ENCODE measurements at places on chromosomes 4 and X. TPM values are rescaled to one million over a fixed set of nuclear protein-coding genes. Genes with fewer than 3 reads are reported as not detected.
A peak's percentile ranks its signal among the peaks of the same experiment; 100 is the strongest.

Gene NUP62CL
- 2.5 TPM for total RNA-seq

DNA sequence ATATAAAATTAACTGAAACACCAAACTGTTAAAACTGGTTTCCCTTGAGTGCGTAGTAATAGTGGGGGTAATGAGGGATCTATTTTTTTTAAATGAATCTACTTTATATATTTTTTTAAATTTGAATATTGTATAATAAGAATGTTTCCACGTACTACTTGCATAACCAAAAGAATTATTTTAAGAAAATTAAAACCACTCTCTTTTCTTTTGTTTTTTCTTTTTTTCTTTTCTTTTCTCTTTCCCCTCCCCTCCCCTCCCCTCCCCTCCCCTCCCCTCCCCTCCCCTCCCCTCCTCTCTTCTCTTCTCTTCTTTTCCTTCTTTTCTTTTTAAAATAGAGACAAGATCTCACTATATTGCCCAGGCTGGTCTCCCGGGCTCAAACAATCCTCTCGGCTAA, 166.9 kb upstream of the MID1 start:
- DNase-seq, result no peak

DNA sequence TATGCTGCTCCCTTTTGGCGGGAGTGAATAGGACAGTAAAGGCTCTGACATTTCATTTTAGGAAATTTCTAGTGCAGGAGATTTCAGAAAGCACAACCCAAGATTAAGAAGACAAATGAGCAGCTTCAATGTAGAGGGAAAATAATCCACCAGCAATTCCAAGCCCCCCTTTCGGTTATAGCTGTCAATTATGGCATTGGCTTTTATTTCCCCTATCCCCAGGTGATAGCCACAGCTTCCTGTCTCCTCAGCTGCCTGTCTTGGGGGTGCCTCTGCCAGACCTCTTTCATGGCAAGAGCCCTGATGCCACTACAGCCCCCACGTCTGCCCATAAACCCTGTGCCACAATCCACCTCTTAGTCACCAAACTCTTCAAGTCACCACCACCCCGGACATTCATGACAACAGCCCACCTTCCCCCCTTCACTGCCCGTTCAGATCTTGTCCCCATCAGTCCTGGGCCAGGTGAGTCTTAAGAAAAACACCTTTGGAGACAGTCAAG, 48.4 kb upstream of the CLNK start:
- no peak for DNase-seq

Gene PPM1K
- total RNA-seq, result 101 TPM

DNA sequence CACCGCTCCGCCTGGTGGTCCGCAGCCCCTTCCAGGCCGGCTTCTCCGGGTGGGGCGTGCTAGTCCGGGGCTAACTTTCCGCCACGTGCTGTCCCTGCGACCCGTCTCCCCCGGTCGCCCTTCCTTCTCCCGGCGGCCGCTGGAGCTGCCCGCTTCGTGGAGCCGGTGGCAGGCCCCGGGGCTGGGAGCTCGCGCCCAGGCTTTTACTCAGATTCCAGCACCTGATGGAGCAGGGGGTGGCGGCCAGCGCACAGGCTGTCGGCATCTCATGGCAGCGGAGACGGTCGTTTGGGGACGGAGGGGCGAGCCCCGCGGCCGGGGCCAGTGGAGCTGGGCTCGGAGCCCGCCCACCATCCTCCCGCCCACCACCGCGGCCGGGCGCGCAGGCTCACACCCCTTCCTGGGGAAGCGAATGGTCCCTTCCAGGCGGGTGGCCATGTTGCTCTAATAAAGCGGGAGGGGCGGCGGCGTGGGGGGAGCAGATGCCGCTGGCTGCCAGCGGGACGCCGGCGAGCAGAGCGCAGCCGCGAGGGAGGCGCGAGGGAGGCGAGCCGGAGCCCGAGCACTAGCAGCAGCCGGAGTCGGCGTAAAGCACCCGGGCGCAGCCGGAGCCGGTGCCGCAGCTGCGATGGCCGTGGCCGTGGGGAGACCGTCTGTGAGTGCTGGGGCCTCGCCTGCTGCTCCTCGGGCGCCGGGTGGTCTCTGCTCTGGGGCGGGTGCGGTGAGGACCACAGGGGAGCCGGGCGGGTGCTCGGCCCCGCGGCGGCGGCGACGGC, at the start of gene SEPTIN11:
Gene SEPTIN11 (plus strand): TSS at position 477 of the 776 bp plus-strand sequence. CDS start 152 bp downstream, at position 629.
- DNase-seq, result peak; percentile 77

GRCh38 chrX:16593801-16594200, 56.2 kb upstream of the S100G start:
- DNase-seq, result no peak

- no peak for DNase-seq
Measured at GRCh38 chr4:168883513-168883912, 126.5 kb downstream of the CBR4 start.

- no peak for DNase-seq
Measured at GRCh38 chr4:142348613-142349021, 497.5 kb downstream of the INPP4B start.

DNA sequence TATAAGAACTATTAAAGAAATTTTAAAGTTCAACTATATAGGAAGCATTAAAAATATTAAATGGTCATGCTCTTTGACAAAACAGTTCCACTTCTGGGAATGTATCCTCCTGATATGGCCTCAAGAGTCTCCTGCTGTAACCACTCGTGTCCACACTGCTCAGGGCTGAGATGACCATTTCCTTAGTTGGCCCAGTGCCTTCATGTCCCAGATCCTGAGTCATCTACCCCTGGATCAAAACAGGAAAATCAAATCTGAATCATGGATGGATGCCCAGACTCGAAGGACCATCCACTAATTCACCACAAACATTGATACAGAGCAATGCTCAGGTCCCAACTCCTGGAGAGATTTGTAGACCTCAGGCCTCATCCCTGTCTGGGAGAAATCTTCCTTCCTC, 44.7 kb downstream of the GPRASP3 start:
- no peak for DNase-seq

GRCh38 chrX:119757979-119758730, at the start of gene SOWAHD:
TSS of gene SOWAHD (plus strand) at chrX:119758588. CDS start at chrX:119758668, 80 bp downstream.
- peak; percentile 33 for DNase-seq

DNA sequence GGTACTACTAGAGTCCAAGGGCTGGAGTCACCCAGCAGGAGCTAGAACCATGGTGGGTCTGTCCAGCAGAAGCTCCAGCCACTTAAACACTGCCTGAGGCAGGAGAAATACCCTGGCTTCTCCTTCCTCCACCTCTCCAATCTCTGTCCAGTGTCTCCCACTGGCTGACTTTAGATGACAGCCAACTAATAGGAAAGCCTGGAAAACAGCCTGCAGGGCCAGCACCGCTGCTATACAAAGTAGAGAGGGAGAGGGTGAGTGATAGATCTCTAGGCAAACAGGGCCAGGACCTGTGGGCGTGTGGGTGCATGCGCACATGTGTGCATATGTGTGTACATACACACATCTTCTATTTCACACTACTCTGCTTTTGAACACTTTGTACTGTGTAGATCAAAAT, 56.5 kb upstream of the ATP8A1 start:
- no peak for DNase-seq

Gene FRG2
- not detected for total RNA-seq

- DNase-seq, result no peak
Measured at GRCh38 chr4:84952004-84952403, 14.5 kb downstream of the WDFY3 start.

- no peak for DNase-seq
Measured at GRCh38 chr4:3010577-3010976, 47.2 kb downstream of the GRK4 start.

Gene HTN3
- total RNA-seq, result not detected

- DNase-seq, result no peak
Measured at GRCh38 chr4:22190855-22191254, 242.3 kb upstream of the KCNIP4 start.

Gene ZNF157
- total RNA-seq, result 0.18 TPM

- DNase-seq, result no peak
Measured at GRCh38 chrX:14028473-14028872, 1.2 kb downstream of the GEMIN8 start.

DNA sequence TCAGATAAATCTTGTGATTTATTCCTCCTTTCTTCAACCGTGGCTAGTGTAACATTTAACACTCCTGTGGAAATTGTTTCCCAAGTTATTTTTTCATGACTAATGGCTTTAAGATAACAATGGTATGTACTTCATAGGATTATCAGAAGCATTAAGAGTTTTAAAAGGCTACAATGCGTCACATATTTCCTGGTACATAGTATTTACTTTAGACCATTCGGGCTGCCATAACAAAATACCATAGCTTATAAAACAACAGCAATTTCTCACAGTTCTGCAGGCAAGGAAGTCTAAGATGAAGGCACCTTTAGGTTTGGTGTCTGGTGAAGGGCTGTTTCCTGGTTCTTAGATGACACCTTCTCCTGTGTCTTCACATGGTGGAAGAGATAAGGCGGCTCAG, 158.6 kb downstream of the PAPSS1 start:
- no peak for DNase-seq

GRCh38 chr4:184282251-184282713, 64.6 kb upstream of the ENPP6 start:
- DNase-seq, result peak; percentile 70

GRCh38 chr4:90994851-90995574, 867.8 kb downstream of the CCSER1 start:
- no peak for DNase-seq

Gene DRD5
- not detected for total RNA-seq

DNA sequence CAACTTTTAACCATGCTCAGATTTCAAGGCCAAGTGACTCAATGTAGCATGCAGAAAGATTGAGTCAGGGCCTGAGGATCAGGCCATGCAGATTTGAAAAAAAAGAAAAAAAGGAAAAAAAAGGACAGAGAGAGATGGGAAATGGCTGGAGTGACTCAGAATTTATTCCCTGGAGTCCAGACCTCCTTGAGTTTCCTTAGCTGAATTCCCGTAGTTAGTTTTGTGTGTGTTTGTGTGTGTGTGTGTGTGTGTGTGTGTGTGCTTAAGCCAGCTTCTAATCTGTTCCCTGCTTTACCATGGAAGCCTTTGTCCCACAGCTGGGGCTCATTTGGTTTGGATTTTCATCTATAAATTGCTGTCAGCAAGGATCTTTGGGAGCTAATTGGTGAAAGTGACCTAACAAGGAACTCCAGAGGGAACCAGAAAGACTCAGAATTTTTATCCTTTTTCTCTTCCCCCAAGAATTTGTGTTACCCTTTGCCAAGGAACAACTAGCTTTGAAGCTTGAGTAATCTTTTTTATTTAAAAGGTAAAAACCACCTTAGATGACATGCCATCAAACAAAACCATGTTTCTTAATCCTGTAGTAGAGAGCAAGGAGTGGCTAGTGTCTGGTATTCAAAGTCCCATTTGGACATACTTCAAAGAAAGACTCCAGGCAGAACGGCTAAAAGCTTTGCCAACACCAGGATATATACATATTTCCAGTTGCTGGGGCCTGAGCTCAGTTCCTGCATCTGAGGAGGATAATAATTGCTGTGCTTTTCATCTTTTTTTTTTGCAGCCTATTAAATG, 109.0 kb upstream of the DDIT4L start:
- no peak for DNase-seq

Gene GAGE2A
- total RNA-seq, result not detected

- DNase-seq, result no peak
Measured at GRCh38 chr4:134024251-134024650, 177.3 kb downstream of the PABPC4L start.

DNA sequence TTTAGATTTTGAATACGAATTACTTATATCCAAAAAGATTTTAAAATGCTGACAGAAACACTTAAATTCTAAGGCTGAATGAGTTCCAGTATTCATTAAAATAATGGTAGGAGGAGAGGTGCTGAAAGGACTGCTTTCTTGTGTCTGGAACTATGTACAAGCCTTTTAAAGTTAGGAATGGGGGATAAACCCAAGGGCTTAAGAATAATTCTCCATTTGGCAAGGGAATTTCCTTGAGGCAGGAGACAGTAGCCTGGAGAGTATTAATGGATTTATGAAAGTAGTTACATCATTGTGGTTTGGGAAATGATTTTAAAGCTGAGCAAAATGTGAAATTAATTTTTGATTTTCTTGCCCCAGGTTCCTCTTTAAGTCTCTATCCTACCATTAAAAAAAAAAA, 266.5 kb upstream of the KCNIP4 start:
- no peak for DNase-seq

Gene TRIM75
- not detected for total RNA-seq

GRCh38 chr4:173046818-173047217, 121.8 kb upstream of the GALNT7 start:
- DNase-seq, result no peak

DNA sequence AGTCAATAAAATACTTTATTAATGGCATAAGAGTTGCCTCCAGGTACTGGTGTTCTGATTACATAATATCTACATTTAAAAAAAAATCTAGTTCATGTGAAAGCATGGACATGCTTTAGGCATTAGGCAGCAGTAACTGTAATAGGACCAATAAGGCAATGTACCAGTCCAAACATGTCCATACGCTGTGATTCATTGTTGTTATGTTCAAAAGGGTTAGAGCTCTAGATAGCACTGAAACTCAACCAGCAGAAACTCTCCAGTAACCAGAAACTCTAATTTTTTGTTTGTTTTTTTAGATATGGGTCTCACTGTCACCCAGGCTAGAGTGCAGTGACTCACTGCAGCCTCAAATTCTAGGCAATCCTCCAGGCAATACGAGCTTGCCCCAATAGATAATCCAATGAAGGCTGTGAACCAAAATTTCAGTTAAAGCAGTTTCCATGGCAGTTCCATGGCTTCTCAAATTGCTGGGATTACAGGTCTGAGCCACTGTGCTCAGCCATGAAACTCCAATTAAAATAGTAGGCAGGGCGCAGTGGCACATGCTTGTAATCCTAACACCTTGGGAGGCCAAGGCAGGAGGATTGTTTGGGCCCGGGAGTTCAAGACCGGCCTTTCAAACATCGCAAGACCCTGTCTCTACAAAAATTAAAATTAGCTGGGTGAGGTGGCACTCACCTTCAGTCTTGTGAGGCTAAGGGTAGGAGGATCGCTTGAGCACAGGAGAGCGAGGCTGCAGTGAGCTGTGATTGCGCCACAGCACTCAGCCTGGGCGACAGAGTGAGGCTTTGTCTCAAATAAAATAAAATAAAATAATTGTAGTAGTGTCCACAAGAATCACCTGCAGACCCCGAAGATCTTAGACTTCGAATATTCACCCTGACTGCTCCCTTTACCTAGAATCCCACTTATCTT, 36.3 kb downstream of the MGARP start:
- DNase-seq, result no peak

DNA sequence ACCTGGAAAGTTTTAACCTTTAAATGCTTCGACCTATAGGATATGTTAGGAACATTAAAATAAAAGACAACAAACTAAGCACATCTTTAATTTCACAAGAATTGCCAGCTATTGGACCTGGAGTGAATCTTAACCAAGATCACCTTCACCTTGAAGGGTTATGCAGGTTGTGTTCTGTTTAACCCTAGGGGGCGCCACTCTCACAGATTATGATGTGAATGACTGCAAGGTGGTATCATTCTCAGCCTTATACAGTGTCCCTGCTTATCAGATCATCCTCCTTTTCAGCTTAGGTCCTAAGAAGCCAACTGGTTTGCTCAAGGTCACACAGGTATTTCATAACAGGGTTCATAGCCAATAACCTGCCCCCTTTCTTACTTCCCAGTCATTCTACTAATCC, 23.5 kb downstream of the INTS6L start:
- DNase-seq, result peak; percentile 18

- DNase-seq, result no peak
Measured at GRCh38 chrX:68659786-68660185, 12.3 kb downstream of the STARD8 start.

- DNase-seq, result no peak
Measured at GRCh38 chr4:30832639-30833038, 112.5 kb downstream of the PCDH7 start.

GRCh38 chrX:13638826-13639225, 14.1 kb upstream of the TCEANC start:
- DNase-seq, result no peak

- DNase-seq, result no peak
Measured at GRCh38 chr4:152970102-152970820, 34.1 kb downstream of the FHDC1 start.

Gene SPATA4
- not detected for total RNA-seq

Gene FAT1
- 0.03 TPM for total RNA-seq

GRCh38 chr4:22030881-22031280, 82.3 kb upstream of the KCNIP4 start:
- no peak for DNase-seq
